ENCODE measurements at places on chromosomes 1 and 21.

DNA sequence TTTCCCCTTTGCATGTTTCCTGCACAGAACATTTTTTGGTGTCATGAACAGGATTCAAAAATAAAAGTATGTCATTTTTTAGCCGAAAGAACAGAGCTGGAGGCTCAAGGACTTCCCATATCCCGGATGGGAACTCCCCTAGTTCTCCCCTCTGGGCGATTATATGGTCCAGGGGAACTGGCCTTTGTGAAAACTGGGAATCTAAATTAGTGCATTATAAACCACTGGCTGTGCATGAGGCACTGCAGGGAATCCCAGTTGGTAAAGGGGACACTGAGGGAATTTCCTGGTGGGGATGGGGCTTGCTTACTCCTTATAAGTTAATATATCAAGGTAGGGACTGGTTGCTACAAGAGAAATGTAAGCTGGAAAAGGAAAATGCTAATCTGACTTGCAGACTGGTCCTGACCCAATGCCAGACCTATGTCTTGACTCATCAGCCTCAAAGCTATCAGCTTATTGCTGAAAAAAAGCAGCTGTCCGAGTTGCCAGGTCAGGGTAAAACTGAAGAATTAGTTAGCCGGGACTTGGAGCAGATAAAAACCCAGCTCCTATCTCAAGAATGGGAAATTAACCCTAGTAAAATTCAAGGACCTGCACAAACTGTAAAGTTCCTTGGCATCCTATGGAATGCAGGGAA is 122.6 kb downstream of the FCRL5 start:
- DNase-seq = no peak

DNA sequence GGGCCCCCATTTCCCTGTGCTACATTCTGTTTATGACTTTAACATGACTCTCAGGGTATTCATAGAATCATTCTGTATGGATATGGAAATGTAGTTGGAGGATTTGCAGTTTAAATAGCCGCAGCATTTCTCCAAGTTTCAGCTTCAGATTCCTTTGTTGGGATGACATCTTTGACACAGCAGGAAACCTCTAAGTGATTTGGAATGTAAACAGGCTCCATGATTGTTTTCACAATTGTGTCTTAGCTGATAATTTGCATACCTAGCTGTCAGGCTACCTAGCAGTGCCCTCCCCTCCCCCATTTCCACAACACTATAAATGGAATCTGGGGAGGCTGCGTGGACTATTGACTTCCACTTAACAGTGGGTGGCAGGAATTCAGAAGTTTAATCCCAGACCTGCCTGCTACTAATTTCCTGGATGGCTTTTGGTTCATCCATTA is 290.2 kb downstream of the HLX start:
- peak; percentile 87 for DNase-seq

GRCh38 chr21:32009263-32009662 is 136.4 kb downstream of the HUNK start:
- no peak for DNase-seq

DNA sequence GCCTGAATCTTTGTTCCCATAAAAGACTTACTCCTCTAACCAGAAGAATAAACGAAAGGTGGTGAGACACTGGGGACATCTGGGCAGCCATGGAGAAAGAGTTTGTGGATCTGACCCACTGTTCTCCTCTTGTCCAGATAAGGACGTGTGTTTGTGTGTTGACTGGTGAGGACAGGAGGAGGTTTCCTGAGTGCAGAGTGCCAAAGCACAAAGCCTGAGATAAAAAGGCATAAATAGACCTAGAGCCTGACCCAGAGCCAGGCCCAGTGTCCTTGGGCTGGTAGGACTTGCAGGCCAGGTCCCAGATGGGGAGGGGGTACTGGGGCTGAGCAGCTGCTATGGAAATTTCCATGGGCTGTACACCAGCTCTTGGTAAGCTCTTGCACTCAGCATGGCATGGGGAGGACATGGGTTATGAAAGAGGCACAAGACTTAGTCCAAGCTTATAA is 19.6 kb upstream of the COQ8A start:
- DNase-seq = no peak

DNA sequence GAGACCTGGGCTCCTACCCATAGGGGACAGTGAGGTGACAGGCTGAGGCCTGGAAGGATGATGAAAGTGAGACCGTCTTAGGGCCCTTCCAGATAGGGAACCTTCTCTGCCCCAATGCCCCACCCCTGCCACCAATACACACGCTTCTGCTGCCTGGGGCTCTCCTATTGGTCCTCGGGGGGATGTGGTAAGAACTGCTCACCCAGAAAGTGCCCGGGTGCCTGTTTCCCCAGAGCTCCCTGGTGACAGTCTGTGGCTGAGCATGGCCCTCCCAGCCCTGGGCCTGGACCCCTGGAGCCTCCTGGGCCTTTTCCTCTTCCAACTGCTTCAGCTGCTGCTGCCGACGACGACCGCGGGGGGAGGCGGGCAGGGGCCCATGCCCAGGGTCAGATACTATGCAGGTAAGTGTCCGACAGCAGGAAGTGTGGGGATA is 948 bp downstream of the SEMA4A start:
- DNase-seq = no peak

- DNase-seq = no peak
These were observed 50.5 kb upstream of the GPR52 start for GRCh38 chr1:174397261-174397660.

DNA sequence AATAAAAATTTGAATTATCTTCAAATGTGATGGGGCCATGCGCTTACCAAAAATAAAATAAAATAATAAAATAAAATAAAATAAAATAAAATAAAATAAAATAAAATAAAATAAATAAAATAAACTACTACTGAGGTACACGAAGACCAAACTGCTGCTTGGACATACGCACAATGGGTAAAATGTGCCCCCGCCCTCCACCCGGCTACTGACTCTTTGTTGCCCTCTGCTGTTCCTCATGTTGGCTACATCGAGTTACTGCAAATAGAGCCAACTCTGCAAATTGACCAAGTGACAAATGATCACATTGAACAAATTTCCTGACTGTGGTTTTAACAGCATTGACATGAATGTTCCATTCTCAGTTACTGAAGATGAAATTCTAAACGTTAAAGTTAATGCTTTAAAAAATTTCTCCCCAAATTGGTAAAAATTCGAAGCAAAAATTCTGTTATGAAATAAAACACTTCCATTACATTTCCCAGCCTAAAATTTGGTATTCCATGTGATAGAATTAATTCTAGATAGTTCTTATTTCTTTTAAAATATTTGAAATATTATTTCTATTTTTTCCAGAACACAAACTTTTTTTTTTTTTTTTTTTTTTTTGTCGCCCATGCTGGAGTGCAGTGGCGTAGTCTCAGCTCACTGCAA is 18.8 kb upstream of the MAP1LC3C start:
- no peak for DNase-seq

- DNase-seq = no peak
These were observed 599.8 kb downstream of the ADGRL2 start for GRCh38 chr1:82400521-82400920.

GRCh38 chr21:21295303-21295702 is 297.1 kb downstream of the NCAM2 start:
- no peak for DNase-seq

DNA sequence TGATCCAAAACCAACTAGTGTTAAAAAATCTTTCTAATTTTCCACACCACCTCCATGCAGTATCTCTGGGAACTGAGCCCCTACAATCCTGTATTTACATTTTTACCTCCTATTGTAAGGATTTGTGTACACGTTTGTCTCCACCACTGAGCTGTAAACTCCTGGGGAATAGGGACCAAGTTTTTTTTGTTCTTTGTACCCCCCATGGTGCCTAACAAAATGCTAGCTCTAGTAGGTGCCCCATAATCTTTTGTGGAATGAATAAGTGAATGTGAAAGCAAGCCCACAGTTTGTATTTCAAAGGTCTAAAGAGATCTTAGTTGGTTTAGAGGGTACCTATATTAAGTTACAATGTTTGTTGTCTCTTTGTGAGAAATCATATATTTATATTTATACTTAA is 879 bp upstream of the WLS start:
- no peak for DNase-seq

GRCh38 chr1:62131093-62131725 is 63.4 kb upstream of the L1TD1 start:
- DNase-seq = peak; percentile 46

GRCh38 chr1:18347559-18347958 is 133.2 kb upstream of the KLHDC7A start:
- DNase-seq = no peak

- DNase-seq = no peak
These were observed 32.5 kb upstream of the SARS1 start for GRCh38 chr1:109181085-109181806.

- DNase-seq = no peak
These were observed 407 bp upstream of the PIGV start for GRCh38 chr1:26787381-26787705.

DNA sequence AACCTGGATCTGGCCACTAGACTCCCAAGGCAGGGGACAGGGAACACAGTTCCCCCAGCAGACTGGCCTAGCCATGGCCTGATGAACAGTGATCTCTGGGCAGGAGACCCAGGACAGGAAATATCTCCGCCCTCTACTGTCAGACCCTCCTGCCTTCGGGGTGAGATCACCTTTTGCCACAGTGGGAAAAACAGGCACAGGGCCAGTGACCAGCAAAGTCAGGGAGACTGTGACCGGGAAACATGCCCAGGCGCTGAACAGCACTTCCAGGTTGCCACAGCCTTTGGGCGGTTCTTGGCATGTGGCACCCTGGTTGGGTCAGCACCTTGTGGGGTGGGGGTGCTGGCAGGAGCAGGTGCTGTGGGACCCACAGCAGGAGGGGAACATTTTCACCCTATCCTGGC is 8.9 kb upstream of the ZNF669 start:
- DNase-seq = no peak

DNA sequence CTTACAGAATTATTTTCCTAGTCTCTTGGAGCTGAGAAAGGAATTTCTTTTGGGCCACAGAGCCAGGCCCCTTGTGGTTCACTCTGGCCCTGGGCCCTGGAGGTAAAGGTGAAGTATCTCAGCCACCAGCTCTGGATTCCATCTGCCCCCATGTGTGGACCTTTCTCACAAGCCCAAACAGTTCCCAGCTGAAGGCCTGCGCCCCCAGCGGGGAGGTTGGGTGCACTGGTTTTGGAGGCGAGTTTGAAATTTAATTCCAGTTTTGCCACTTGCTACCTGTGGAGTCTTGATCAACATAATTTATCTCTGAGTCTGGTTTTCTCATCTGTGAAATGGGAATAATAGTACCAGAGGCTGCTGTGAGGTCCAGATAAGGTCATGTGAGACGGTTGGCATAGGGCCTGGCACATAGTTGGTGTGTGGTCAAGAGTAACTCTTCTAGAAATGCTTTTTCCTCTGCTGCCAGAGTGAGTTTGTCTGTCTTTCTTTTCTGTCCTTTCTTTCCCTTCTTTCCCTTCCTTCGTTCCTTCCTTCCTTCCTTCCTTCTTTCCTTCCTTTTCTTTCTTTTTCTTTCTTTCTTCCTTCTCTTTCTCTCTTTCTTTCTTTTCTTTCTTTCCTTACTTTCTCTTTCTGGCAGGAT is 6.1 kb downstream of the AGTRAP start:
- DNase-seq = no peak

DNA sequence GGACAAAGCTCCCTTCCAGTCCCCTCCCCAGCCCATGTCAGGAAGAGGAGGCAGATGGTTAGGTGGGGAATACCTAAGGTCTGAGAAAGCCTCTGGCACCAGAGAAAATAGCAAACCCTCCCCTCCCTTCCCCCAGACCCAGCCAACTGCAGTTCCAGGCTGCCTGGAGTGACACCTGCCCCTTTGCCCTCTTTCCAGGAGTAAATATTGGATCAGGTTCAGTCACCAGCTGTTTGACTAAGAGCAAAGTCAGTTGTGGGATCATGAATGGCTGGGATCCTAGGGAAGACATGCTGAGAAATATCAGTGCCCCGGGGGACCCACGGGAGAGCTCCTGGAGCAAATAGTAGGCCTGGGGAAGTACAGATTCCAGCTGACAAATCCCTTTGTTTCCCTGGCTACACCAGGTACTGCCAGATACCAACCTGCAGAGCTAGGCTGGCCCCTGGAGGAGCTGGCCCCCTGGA is 12.2 kb upstream of the CDK18 start:
- no peak for DNase-seq

DNA sequence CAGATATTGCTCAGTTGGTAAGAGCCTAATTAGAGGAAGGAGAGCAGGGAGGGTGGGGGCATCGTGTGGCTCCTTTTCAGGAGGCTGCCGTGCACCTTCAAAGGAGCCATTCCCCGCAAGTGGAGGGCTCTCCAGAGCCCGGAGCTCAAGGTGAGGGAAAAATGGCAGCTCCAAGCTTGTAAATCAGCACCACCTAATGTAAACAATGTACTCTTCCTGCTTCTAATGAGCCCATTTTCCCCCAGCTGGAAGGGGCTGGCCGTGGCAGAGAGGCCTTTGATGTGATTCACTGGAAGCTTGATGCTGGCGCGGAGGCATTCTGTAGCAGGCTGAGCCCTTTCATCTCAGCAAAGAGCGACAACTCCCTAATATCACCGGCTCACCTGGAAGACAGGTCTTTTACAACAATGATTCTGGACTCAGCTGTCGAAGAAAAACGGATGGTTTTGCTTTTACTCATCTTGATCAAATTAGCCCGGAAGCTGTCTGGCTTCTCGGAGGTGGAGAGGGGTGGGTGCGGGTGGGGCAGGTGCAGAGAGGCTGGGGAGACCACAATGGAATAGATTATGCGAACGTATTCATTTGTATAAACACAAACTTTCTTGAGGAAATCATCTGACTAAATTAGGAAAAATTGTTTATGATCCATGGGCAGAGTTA is 112.5 kb downstream of the RRAGC start:
- DNase-seq = no peak

- no peak for DNase-seq
These were observed 24.8 kb downstream of the WDR47 start for GRCh38 chr1:109017134-109017533.

DNA sequence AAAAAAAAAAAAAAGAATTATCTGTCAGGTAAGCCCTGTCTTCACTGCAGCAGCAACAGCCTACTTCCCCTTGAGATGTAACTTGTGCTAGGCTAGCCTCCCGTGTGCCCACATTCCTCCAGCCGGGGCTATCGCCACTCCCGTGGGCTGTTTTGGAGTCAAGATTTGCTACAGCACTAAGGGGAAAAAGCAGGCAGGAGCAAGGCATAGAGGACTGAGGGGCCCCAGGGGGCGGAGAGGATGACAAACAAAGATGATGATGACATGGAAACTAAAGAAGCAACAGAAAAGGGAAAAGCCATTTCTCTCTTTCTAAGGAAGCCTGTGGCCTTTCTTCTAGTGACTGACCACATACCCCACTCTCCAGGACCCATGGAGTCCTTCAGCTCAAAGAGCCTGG is 1.9 kb downstream of the TNFAIP8L2 start:
- no peak for DNase-seq
